Activated T-helper 2 cell treated with anti-CD3 and anti-CD28 coated beads, Interferon-gamma antibody, Interleukin-2, Interleukin-4, amounts not matched to agents 10 μg/mL and 5 μg/mL and 100 μg/mL, durations not matched to agents 14 hours and 24 hours and 36 hours (primary cell): ENCODE measurements at places on chromosomes 4 and X. TPM values are rescaled to one million over a fixed set of nuclear protein-coding genes. Genes with fewer than 3 reads are reported as not detected.

DNA sequence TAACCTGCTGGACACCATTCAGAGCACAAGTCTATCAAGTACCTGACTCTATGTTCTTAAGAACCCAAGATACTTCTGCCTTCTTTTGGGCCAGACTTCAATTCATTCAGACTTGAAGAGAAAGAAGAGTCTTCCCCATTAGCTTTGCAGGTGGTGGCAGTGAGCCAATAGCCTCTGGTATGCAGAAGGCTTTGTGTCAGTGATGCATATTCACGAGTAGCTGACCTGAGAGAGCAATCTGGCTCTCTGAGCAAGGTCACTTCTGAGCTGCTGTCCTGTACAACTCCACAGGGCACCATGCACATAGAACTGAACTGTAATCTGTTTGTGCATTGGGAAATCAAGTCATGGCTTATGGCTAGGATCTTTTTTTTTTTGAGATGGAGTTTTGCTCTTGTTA lies 39.9 kb upstream of the SPINK2 start:
- peaks cover 21% of the 10 kb centered on the region for H3K27me3 ChIP-seq
- DNase-seq = no peak
- H3K4me3 ChIP-seq = no peak overlapping the region
- no peak overlapping the region for H3K27ac ChIP-seq
- peaks cover 12% of the 10 kb centered on the region for H3K4me1 ChIP-seq

DNA sequence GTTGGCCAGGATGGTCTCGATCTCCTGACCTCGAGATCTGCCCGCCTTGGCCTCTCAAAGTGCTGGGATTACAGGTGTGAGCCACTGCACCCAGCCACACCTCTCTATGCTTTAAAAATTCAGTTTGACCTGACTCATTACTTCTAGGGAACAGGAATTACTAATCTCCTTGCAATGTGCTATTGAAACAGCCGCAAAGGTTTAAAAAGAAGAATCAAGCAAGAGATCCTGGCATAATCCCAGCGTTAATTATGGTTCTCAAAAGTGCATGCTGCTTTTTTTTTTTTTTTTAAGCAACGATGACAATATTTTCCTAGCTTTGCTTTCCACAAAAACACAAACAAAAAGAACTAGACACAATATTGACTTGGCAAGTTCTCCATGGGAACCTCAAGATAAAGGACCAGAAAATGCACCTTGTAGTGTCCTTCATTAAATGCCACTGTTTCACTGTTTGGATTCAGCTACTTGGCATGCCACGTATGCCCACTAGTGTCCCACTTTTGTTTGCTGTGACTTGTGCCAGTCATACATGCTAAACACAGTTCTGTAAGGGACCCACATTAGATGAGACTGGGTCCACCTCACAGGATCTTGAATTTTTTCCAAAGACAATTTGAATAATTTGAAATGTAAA lies 112.6 kb upstream of the PPARGC1A start:
- no peaks in the 10 kb centered on the region for H3K4me1 ChIP-seq
- no peak overlapping the region for H3K4me3 ChIP-seq

DNA sequence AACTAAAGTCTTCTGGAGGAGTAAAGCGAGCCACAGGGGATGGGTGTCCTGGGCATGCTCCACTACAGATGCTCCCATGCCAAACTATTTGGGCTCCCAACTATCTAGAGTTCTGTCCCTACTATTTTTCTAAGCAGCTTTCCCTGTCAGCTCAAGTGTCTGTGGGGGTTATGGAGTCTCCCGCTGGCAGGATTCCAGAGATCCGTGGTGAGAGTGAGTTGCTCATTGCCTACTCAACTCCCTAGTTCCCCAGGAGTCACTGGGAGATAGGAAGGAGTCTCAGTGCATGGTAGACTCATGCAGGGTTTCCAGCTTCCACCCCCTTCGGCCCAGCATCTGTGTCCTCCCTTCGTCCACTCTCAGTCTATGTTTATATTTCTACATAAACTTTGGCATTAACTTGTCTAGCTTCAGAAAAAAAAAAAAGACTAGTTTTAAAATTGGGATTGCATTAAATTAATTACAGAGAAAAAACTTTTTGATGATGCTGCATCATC lies 55.1 kb upstream of the INPP4B start:
- H3K4me1 ChIP-seq = no peaks in the 10 kb centered on the region
- H3K4me3 ChIP-seq = no peak overlapping the region
- no peak for DNase-seq
- H3K27me3 ChIP-seq = peaks cover 5% of the 10 kb centered on the region
- H3K36me3 ChIP-seq = no peaks in the 10 kb centered on the region

GRCh38 chr4:169492436-169493163 lies 119.8 kb downstream of the NEK1 start:
- no peaks in the 10 kb centered on the region for H3K4me1 ChIP-seq
- no peaks in the 10 kb centered on the region for H3K27me3 ChIP-seq
- H3K36me3 ChIP-seq = no peaks in the 10 kb centered on the region
- peak; percentile 16 for DNase-seq

DNA sequence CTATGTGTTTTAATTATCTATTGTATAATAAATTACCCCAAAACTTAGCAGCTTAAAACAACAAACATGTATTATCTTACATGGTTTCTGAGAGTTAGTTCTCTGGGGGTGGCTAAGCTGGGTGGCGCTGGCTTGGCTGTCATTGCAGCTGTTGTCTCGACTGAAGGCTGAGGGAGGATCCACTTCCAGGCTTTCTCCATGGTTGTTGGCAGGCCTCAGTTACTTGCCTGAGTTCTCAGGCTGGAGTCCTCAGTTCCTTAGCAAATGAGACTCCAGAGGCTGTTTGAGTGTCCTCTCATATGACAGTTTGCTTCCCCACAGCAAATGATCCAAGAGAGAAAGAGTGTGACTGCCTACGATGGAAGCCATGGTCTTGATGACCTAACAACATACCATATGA lies 23.5 kb upstream of the GALNT7 start:
- no peaks in the 10 kb centered on the region for H3K36me3 ChIP-seq
- H3K27me3 ChIP-seq = no peaks in the 10 kb centered on the region

The HSFX1 gene
- total RNA-seq = 0.57 and 1.2 TPM in 2 replicates

The MAGEA4 gene
- total RNA-seq = not detected in 2 replicates
